ENCODE measurements at places on chromosomes 11 and 22.
A peak's percentile ranks its signal among the peaks of the same experiment; 100 is the strongest.

DNA sequence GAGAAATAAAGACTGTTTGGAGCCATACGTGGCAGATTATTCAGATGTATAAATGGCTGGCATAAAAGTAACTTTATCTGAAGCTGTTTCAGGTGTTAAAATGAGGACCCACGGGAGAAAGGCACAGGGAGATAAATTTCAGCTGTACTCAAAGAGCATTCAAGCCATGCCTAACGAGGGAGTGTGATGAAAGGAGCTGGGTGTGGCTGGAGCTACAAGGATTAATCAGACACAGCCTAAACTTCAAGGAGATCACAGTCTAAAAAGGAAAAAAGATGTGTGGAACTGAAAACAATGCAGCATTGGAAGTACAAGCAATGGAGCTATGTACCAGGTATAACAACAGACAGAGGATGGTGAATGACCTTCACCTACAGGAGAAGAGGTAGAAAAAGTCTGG is 120.8 kb upstream of the APOA1 start:
- DNase-seq = no peak

DNA sequence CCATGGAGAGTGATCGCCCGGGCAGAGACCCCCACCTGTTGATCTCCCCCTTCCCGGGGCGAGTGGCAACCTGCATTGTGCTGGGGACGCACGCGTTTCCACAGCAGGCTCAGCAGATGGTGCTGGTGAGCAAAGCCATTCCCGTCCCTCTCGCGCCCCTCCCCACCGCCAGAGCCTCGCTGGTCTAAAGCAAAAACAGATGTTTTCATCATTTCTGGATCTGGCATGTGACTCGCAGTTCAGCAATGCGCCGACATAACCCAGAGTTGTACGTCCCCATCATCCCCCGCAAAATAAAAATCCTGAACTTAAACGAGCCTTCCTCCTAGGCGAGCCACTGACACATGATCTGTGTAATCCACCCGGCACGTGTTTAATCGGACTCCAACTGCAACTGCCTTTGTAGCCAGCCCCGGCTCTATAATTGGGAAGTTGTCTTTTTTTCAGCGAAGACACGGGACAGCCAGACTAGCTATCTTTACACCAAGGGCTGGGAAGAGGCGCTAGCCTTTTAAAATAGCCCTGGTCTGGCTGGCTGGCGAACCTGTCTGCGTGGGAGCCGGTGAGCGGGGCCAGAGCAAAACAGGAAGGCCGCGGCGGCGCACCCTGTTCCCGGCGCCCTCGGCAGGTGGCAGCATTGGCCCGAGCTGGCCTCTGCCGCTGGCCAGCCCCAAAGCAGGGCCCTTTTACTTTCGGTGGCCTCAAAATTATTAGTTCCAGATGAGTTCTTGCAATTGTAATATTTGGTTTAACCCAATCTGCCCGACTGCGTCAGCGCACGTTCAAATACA is 203.0 kb upstream of the SORL1-AS1 start:
- DNase-seq = peak; percentile 31

DNA sequence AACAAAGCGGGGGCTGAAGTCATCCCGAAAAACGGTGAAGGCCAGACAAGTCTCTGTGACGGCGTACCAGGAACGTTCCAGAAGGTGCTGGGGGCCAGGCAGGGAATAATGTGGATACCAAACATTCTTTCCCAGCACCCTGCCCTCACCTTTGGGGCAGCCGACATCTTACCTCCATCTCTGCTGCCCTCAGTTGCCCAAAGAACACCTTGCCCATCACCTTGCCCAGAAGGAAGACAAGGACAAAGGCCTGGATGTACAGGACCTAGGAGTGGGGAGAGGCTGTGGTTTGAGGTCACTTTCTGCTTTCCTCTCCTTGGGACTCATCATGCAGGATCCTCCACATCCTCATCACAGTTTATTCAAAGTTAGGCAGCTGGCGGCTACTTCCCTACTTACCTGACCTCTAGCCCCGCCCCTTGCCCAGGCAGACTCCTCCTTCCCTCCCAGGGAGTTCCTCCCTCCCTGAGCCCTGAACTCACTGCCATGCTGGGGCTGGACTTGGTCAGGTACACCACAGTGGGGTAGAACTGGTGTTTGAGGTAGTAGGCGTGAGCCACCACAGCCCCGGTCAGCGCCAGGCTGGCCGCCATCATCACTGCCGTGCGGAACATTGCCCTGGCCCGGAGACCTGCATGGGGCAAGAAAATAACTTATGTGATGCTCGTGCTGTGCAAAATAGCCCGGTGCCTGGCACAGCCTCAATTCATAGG is 1.2 kb downstream of the SYVN1 start:
- no peak for DNase-seq

DNA sequence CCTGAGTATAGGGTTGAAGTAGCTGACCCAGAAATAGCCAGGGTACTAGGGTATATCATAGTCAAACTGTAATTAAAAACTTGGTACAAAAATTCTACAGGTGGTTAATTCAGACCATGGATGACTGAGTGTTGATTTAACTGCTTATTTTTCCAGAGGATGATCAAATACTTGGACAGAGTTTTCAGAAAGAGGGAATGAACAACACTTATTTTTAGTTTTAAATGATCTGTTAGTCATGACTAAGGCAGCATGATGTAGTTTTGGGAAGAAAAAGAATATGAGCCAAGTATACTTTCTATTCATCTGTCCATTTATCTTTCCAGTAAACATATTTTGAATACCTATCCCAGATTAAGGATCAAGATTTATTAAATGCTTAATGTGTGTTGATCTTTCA is 19.8 kb upstream of the CCDC89 start:
- DNase-seq = no peak

- no peak for DNase-seq
These were observed 18.0 kb upstream of the CABP2 start for GRCh38 chr11:67541198-67541597.

DNA sequence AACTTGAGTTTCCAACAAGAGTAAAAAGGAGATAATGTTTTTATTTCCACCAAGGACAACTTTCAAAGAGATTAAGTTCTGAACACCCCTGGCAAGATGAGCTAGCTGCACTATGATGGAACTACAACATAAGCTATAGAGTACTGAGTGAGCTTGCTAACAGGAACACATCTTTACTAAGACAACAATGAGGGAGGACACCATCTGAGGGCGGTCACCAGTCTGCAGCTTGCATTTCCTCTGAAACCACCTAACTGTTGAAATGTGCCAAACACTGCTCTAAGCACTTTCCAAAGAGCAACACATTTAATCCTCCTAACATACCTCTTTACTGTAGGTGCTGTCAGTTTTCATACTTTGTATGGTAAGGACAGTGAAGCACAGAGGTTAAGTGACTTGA is 68.4 kb downstream of the TCF20 start:
- DNase-seq = no peak

- no peak for DNase-seq
These were observed 6.8 kb upstream of the DUSP18 start for GRCh38 chr22:30674482-30674881.

DNA sequence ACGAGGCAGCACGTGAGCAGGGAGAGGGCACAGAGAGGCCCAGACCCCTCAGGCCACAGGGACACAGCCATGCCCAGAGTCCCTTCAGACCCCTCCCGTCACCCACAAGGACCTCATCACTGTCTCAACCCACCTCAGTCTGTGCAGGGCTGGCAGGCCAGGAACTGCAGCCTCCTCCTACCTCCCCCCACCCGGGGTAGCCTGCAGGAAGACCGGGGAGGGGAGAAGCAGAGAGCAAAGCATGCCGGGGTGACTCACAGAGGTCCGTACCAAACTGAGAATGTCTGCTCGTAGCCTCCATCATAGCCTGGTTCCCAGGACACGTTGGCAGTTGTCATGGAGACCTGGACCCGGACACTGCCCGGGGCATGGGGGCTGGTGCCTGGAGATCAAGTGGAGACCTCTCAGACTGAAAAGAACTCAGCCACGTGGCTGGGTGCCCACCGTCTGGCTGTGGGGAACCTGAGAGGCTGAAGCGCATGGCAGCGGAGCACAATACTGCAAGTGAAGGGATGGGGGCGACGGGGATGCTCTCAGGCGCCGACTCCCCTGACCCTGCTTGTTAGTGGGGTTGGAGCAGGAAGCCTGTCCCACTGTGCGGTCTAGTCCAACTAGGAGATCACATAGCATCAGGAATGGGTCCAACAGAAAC is 27.2 kb downstream of the IGSF9B start:
- no peak for DNase-seq

- DNase-seq = no peak
These were observed 63.0 kb upstream of the THY1 start for GRCh38 chr11:119486016-119486415.

DNA sequence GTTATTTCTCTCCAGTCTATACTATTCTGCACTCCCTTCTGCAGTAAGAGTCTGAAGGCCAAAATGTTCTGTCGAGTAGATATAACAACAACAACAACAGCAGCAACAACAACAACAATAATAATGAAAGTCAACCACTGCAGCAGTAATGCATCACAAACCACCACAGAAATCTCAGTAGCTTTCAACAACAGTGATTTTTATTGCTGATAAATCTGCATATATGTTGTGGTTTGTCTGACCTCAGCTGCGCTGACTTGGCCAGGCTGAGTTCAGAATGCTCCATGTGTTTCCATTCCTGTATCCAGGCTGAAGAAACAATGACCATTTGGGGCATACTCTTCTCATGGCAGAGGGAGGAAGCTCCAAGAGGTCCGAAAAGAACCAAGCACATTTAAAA is 32.3 kb upstream of the CYP2R1 start:
- DNase-seq = no peak

DNA sequence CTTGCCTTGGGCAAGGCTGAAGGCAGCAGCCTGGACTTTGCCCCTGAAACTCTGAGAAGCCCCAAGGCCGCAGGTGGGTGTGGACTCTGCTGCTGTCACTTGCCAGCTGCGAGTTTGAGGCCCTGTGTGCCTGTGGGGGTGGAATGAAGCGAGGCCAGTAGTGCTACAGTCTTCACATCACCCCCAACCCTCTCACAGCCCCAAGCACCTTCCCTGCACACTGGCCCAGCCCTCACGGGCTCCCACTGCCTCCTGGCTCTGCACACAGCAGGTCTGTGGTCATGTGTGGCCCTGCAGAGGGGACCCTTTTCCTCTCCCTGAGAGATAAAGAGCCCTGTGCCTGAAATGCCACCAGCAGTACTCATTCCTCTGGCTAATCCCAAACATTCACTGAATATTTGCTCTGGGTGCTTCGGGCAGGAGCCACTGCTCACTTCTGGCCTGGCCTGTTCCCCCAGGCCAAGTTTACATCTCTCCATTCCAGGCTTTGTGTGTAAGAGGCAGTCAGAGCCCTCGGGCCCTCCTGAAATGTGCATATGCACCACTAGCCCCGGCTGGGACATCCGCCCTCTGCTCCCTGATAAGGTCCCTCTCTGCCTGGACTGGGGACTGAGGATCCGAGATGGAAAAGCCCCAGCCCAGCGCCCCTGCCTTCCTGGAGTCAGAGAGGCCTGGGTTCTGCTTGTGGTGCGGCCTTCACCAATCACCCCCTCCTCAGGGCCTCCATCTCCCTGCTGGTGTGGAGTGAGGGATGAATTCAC is 17.7 kb downstream of the MGAT3 start:
- DNase-seq = no peak

DNA sequence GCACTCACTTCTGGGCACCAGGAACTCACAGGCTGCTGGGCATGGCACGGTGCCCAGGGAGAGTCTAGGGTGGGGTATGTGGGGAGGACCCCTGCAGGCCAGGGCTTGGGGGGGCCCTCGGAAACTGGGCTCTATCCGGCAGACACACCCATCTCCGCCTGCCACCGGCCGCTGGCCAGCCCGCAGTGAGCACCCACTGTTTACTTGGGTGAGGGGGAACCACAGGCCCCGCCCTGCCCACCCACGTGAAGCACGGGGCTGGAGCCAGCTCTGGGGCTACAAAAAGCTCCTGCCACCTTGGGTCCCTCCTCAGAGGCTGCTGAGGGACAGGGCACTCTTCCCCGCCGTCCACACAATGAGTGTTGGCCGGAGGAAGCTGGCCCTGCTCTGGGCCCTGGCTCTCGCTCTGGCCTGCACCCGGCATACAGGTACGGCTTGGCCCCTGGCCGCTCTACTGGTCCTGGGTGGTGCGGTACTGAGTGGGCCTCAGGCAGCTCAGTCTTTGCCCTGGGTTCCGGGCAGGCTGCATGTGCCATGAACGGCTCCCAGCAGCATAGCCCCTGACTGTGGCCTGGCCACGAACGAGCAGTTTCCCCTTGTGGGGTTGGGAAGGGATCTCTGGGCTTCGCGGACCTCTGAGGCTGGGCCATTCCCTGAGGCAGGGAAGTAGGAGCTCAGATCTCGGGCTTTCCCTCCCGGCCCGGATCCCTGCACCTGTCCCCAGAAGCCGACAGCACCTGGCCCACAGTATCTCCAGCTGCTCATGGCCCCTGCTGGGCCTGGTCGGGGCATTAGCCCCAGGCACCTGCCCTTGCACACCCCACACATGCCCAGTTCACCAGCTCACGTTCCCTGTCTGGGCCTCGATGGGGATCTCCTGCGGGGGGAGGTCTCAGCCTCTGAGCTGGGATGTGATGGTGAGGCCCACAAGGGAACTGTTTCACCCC is at the start of gene MUC5AC:
Gene MUC5AC (plus strand): TSS at position 309 of the 947 bp plus-strand sequence. CDS start 47 bp downstream, at position 356.
- DNase-seq = no peak

- no peak for DNase-seq
These were observed 12.4 kb upstream of the PPM1F start for GRCh38 chr22:21964918-21965484.

- no peak for DNase-seq
These were observed 102.0 kb downstream of the CYP2R1 start for GRCh38 chr11:14789879-14790484.

DNA sequence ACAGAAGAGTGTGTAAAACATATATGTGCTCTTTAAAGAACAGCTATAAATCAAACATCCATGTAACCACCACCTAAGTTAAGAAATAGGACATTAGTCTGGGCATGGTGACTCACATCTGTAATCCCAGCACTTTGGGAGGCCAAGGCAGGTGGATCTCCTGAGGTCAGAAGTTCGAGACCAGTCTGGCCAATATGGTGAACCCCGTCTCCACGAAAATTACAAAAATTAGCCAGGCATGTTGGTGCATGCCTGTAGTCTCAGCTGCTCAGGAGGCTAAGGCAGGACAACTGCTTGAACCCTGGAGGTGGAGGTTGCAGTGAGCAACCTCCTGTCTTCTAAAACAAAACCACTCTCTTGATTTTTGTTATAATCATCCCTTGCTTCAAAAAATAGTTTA is 103.3 kb downstream of the LRRC32 start:
- DNase-seq = no peak

- DNase-seq = no peak
These were observed 98.6 kb downstream of the SEZ6L start for GRCh38 chr22:26267856-26268255.

DNA sequence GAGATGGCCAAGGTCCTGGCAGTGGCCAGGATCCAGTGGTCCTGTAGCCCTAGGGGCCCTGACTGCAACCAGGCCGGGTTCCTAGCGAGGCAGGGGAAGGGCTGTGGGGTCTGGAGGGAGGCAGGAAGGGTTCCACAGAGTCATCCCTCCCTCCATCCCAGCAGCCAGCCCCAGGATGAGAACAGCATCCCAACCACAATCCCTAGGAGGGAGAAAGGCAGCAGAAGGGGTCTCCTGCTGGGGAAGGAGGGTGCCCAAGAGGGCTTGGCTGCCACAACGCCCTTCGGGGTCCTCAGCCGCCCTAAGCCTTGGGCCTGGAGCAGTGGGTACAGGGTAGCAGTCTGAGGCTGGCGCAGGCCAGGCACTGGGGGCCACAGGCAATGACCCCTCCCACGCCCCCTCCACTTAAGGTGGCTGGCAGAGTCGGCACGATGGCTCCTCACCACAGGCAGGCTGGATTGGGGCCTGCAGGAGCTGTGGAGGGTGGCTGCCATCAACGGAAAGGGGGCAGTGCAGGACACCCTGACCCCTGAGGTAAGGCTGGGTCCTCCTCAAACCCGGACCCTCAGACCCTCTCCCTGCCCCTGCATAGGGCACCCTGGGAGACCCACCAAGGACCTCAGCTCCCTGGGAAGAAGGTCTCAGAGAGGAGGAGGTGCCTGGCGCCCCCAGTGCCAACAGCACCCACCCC is 7.2 kb downstream of the SLC22A12 start:
- no peak for DNase-seq

Data from activated CD4-positive, CD25-positive, alpha-beta regulatory T cell treated with anti-CD3 and anti-CD28 coated beads, Interleukin-2, amount 50 U/mL, for 16 hours (primary cell).